ENCODE measurements at places on chromosomes 4 and X.
A peak's percentile ranks its signal among the peaks of the same experiment; 100 is the strongest.

GRCh38 chr4:77344784-77345183 is 187.8 kb downstream of the CCNG2 start:
- no peak for ATAC-seq

DNA sequence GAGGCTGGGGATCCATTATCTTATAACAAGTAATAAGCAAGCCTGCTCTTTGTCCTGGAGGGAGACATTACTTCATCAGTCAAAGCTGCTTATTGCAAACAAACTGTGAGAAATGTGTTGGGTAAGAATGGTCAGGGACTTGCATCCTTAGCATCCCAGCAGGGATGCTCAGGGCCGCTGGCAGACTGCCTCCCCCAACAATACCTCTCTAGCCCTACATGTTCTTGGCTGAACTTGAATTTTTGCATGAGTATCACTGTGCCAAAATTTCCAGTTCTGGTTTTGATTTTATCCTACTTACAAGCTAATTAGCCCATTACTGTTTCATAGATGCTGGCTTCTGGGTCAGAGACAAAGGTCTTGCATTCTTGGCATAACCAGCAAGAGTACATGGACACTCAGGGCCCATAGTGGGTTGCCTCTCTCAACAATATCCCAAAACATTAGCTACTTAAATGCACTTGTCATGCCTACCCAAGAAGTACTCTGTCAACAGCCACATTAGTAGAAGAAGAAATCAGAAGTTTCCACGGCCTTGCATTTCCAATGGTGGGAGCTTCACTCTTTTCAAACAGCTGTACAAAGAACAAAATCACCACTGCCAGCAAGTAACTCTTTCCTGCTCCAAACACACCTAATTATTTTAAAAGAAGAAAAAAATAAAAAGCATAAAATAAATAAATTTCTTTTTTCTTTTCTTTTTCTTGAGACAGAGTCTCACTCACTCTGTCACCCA is 41.9 kb upstream of the NEUROG2 start:
- ATAC-seq, result no peak

DNA sequence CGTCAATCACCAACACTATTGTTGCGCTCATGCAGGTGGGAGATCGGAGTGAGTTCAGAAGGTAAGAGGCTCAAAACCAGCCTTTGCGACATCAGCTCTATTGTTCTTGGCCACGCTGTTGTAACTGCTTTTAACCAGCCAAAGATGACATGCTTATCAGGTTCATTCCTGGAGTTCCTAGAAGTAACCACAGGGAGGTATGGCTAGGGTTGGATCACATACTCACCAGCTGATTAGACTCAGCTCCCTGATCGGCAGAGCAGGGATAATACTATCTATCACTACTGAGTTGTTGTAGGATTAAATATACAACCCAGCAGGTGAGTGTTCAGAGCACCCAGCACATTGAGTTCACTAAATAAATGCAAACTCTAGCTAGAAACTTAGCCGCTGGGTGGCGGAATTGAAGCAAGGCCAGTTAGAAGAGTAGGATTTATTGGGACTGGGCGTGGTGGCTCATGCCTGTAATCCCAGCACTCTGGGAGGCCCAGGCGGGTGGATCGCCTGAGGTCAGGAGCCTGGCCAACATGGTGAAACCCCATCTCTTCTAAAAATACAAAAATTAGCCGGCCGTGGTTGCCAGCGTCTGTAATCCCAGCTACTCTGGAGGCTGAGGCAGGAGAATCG is 12.4 kb downstream of the SLC34A2 start:
- ATAC-seq, result peak; percentile 77

DNA sequence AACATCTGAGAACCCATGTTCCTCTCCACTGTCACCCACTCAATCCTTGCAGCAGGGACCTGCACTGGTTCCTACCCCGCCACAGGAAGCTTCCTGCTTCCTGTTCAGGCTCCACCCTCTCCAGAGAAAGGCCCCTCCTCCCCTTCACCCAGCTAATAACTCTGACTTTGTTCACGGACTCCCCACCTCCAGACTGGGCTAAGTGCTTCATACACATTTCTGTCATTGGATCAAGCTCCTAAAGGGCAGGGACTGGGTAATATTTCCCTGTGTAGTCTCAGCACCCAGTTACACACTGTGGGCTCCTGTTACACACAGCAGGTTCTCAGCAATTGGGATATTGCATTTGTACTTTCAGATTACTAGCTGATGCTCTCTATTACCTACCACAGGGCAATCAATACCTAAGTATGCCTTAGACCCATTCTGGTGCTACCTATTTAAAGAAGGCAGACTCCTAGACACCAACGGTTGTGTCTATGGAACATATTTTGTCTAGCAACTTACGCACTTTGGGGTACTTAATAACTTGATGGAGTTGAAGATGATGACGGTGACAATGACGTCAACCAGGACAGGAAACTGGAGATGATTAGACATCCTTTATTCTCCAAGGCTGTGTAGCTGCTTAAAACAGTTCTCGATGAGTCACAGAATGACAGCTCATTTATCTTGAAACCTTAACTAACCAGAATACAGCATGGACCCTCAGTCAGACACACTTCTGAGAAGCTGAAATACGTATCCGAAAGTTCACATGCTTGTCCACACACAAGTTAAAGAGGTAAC is 58.1 kb downstream of the MAML3 start:
- peak; percentile 64 for ATAC-seq

DNA sequence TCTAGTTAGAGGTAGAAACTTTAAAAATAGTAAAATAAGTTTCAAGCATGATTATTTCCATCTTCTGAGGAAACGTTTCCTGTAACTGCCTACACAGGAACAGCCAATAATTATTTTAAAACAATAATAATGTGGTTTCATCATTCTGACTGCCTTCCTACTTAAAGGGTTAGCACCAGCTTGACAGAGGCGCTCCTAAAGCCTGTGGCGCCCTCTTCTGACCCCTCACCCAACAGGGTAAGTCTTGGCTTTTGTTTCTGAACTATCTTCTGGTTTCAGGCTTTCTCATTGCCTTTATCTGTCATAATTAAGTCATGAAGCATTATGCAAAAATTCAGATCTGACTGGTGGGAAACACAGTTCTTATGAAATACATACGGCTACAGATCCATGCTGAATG is 96.7 kb downstream of the ITM2A start:
- no peak for ATAC-seq

DNA sequence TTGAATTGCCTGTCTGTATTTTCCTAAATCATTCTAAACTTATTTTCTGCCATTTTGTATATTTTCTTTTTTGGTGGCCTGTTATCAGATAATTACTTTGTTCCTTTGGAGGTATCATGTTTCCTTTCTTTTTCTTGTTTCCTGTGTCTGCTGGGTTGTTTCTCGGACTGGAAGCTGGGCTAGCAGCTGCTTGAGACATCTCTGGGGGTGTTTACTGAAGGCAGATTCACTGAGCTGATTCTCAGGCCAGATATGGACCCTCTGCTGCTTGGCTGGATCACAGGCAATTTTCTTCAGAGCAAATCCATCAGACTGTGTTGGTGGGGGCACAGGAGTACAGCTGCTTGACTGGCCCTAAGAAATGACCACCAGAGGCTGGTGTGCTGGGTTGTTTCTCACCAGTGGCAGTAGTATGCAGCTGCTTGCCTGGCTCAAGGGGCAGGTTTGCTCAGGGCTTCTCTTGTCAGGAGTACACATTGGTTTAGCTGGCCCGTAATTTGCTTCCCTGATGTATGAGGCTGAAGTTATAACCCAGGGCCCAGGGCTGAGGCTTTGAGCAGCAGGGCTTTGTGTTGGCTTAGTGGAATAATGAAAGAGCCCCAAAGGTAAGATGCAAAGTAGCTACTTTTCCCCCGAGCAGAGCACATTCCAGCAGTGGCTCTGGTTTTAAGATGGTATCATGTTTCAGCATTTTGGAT is 680.6 kb downstream of the TECRL start:
- no peak for ATAC-seq

GRCh38 chrX:816411-816810 is 185.8 kb downstream of the SHOX start:
- no peak for ATAC-seq

DNA sequence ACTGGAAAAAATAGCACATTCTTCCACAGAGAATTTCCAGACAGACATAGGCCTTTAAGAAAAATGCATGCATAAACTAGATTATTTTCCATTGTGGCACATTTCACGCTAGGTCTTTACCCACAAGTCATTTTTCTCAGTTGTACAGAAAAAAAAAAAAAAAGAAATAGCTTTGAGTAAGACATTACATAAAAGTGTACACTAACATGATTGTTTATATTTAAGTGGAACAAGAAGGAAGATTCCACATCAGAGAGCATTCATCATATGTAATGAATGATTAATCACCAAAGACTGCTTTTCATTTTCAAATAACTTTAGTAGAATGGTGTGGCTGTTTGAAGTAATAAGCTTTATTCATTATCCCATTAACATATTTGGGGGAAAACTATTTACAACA is 1270.2 kb upstream of the AGA start:
- no peak for ATAC-seq

GRCh38 chr4:6695660-6696610 is 2.3 kb downstream of the S100P start:
- no peak for ATAC-seq

DNA sequence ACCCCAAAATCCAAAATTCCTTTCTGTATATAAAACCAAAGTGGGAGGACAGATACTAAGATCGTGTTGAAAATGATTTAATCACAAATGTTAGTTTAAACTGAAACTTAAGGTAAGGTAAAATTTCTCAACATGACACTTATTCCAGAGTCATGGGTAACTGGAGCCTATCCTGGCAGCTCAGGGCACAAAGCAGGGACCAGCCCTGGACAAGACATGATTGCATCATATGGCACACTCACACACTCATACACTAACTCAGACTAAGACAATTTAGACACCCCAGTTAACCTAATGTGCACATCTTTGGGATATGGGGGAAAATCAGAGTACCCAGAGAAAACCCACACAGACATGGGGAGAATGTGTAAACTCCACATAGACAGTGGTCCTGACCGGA is 244.1 kb upstream of the TEX13A start:
- no peak for ATAC-seq

DNA sequence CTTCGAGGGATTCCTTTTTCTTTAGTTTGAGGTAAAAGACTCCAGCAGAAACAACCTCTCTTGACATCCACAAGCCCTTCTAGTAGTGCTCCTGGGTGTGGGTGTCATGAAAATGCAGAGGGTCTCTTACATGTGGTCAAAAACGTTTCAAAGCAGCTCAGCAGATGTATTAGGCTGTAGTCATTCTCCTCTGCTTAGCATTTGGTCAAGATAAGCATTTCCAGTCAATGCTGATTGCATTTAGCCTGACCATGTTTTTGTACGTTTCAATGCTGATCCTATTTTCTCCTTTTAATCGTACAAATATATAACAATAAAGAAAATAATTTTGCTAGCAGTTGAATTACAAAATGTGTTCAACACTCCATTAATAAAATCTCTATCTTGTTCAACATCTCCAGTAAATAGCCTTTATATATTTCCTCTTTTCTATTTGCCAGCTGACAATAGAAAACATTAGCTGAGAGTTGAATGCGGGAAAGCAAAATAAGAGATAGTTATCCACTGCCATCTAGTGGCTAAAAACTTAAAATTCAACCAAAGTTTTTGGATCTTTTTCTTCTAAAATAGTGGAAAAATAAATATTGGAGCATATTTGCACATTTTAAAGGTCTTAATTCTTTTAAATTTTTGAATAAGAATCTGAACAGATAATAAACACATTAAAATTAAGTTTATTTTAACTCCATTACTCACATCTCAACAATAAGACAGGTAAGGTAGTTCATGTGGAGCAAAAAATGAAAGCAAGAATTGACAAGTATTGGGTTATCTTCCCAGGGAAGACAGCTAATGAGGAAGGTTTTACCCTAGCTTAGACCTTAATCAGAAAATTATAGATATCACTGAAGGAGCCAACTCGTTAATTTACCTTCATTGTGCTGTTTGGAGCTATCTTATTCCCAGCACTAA is 15.2 kb upstream of the PACRGL start:
- ATAC-seq, result peak; percentile 34

DNA sequence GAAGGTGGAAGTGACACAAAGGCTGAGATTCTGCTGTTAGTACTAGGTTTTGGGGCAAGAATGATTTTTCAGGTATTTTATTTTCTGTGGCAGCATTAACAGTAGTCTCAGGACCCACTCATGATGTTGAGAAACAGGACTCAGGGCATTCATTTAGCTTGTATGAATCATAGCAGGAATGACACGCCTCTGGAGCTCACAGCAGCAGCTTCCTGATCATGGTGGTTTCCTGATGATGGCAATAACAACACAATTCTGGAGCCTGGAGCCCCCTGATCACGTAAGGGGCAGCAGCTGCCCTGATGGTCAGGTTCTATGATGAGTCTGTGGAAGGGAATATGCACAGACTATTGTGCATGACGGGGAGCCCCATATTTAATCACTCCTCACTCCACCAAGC is 47.0 kb downstream of the TASL start:
- peak; percentile 92 for ATAC-seq

DNA sequence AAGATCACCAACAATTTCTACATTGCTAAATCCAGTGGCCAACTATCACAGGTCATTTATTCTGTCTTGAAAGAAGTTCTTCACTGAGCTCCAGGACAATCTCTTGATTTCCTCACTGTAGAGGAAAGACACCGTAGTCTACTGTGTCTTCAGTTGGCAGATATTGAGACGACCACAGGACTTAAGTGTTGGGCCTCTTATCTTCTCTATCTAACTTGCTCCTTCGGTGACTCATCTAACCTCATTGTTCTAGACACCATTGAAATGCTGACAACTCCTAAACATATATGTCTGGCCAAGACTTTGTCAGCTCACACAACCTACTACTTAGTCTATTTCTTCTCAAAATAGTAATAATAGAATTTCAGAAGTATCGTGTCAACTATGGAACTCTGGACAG is 425.8 kb downstream of the ARAP2 start:
- no peak for ATAC-seq

DNA sequence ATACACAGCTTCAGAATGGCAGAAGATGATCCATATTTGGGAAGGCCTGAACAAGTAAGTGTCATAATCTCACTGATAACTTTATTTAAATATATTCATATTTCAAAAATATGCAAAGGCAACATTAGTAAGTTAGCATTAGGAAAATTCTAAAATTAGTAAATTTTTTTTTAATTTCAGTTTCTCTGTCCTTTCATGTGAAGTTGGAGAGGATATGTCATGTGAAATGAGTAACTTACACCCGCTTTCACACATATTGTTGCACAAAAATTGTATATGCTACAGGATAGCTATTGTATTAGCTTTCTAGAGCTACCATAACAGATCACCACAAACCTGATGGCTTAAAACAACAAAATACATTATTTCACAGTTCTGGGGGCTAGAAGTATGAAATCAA is 24.3 kb downstream of the NFKB1 start:
- ATAC-seq, result no peak

- no peak for ATAC-seq
These were observed 211.2 kb downstream of the COX18 start for GRCh38 chr4:72858328-72858727.

DNA sequence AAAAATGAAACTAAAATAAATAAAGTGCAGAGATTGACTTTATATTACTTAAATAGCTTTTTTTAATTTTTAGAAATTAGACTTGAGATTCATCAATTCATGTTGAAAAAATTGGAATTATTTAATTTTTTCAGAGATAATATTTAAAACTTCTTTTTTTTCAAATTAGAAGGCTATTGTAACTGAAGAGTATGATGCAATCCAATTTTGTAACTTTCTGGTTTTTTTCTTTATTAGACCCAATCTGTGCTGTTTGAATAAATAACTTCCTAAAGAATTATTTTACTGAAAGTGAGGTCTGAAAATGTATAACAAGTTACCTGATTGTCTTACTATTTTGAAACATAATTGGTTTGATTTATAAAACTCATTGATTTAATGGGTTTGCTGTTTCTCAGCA is 200.9 kb downstream of the MAD2L1 start:
- no peak for ATAC-seq

GRCh38 chr4:142700531-142700930 is 145.6 kb downstream of the INPP4B start:
- ATAC-seq, result no peak
